ENCODE measurements at places on chromosomes 16 and 17.

DNA sequence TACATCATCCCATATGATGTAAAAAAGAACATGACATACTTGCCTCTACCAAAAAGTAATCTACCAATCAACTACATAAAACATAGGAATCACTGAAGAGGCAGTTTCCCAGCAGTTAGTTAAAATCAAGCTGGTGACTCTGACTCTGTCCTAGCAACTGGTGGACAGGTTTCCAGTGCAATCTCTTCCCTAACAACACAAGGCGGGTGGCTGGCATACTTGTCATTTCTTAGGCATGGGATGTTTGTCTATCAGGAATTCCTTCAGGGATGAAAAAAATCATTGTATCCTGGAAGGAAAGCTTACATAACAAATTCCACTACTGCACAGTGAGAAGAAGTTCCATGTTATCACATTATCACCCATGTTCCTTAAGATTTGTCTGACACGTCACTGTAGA is 50.9 kb downstream of the HELZ start:
- DNase-seq, result peak; percentile 85

DNA sequence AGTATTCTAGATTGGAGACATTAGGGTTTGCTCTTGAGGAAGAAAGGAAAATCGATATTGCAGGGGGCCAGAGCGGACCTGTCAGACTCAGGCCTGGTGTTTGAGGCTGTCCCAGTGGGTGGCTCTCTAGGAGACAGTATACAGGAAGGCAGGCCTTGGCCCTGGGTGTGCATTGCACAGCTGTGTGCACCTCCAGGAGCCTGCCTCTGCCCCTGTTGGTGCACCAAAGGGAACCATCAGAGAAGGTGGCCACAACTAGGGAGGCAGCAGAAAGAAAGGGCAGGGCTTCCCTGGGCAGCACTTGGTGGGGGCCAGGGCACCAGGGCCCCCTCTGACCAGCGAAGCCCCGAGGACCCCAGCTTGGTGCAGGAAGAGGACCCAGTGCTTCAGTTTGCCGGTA is 188.0 kb downstream of the NTN1 start:
- DNase-seq, result no peak

GRCh38 chr17:72424505-72425117 is 303.8 kb downstream of the SOX9 start:
- no peak for DNase-seq

GRCh38 chr17:65633146-65633881 is 71.9 kb upstream of the AXIN2 start:
- DNase-seq, result no peak

GRCh38 chr17:31446195-31446967 is 54.9 kb downstream of the RAB11FIP4 start:
- DNase-seq, result no peak

GRCh38 chr17:44642834-44643233 is 13.4 kb upstream of the MEIOC start:
- DNase-seq, result no peak

GRCh38 chr16:73217654-73218053 is 169.7 kb upstream of the ZFHX3 start:
- DNase-seq, result no peak

- DNase-seq, result no peak
Measured at GRCh38 chr16:56277075-56277474, 85.8 kb downstream of the GNAO1 start.

- no peak for DNase-seq
Measured at GRCh38 chr17:45276031-45276430, 14.1 kb upstream of the SPATA32 start.

DNA sequence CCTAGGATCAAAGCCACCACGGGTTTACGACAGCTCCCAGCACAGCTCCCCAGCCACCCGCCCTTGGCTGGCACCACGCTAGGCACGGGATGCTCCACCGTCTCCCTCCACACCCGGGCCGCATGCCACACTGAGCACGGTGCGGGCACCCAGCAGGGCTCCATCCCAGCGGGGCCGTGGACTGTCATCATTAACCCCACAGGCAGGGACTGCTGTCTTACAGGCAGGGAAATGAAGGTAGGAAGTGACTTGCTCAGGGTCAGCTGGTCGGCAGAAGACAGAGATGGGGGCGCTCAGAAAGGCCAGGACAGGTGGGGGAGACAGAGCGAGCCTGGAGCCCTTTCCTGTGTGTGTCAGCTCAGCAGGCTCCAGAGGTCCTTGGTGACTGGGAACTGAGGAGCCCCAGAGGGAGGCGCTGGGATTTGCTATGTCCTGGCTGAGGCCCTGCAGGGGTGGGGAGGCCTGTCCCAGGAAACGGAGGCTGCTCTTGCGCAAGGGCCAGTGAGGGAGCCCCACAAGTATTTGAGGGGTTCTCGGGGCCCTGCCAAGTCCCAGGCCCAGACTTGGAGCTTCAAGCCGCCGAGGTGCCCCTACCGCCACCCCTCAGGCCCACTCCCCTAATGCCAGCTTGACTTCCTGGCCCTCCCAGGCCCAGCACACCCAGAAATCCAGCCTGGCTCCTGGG is 3.2 kb downstream of the UBALD1 start:
- DNase-seq, result no peak

DNA sequence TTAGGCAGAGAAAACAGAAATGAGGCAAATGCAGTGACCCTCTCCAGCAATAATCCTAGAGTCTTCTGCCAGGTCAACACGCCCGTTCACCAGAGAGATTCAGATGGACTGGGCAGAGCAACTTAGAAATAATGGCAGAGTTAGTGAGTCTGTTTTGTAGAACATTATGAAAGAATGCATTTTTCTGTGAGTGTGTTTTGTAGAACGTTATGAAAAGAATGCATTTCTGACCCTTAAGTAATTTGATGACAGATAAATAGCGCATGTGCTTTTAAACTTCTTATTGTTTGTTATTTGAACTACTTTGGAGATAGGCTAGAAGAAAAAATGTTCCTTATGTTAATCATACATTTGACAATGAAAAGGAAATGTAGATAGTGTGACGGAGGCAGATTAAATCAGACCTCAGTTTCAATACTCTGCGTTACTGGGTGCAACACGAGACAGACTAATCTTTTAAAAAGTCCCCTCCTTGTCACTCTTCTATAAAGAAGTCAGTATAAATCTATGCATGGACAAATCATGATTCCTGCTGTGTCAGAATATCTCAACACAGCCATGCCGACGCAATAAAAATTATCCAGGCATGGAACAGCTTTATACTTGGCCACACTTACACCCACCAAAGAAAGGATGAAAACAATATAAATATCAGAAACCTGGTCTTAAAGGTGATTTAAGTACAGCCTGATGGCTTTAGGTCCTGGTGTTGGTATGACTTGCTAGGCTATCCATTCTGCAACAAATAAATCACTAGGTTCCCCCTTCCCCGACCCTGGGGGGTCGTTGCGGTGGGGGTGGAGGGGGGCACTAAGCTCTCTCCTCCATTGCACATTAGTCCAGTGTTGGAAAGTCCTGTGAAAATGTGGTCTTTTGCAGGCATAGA is 47.8 kb downstream of the MARCHF10 start:
- DNase-seq, result no peak

DNA sequence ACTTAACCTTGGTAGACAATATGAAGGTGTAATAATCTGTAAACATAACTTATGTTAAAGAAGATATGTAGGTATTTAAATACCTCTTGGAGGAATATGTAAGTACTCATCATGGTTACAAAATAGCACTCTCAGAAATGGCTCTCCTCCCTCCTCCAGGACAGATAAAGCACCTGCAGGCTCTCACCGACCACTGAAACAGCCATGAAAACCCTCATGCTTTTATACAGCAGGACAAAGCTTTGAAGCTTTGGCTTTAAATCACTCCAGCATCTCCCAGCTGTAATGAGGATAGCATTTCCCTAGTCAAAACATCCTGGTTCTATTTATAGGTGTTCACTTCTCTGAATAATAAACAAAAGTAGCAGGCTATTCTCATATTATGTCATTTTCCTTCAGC is 69.1 kb upstream of the PMFBP1 start:
- DNase-seq, result no peak

GRCh38 chr17:81519284-81520020 is 6.9 kb upstream of the ACTG1 start:
- DNase-seq, result peak; percentile 25

- DNase-seq, result no peak
Measured at GRCh38 chr17:41751288-41751687, 16.8 kb upstream of the HAP1 start.

- DNase-seq, result no peak
Measured at GRCh38 chr17:43405861-43406260, 7.1 kb downstream of the ARL4D start.

DNA sequence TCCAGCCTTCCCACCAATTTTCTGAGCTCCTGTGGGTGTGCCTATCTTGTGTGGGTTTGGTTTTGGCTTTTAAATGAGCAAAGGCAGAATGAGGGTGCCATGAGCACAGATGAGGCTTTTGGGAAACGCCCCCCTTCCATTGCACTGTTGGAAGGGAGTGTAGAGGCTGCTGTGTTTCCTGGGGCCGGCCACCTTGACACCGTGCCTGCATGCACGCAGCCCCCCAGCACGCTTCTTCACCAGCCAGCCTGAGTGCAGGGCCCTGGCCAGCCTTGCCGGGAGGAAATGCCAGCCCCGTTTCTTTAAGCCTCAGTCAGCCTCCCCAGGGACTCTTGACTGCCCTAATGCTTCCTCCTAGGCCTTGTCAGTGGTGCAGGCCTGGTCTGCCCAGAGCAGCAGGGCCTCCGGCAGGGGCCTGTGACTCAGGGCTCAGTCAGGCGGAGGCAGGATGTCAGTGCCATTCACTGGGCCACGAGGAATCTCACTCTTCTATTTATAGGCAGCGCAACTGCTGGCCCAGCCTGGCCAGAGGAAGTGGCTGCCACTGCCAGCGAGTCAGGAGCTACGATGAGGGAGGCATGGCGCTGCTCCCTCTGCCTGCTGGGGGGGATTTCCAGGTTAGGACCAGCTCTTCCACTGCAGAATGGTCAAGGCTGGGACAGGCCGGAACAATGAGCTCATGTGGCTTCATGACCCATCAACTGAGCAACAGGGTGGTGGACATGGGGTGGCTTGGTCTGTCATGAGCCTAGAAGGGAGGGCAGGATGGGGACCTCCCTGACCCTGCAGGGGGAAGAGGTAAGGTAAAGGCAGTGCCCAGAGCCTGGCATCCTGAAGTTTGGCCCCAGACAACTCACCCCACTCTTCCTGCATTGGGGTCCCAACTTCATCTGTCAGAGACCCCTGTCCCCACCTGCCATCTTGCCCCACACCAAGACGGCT is 205.2 kb downstream of the RAB11FIP4 start:
- DNase-seq, result peak; percentile 98

DNA sequence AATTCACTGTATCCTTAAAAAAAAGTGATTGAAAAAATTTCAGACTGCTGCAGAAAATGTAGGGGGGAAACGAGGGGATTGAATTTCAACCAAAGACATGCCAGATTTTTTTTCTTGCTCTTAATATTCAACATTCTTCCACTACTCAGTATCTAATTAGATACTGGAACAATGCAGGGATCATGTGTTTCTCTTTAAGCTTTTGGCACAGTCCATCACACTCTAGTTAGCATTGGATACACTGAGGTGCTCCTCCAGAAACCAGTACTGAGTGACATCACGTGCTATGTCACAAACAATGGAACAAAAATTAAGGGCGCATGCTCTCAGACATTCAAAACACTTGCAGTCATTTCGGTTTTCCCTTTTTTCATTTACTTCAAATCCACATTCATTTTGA is 298.6 kb upstream of the PSMD7 start:
- no peak for DNase-seq

DNA sequence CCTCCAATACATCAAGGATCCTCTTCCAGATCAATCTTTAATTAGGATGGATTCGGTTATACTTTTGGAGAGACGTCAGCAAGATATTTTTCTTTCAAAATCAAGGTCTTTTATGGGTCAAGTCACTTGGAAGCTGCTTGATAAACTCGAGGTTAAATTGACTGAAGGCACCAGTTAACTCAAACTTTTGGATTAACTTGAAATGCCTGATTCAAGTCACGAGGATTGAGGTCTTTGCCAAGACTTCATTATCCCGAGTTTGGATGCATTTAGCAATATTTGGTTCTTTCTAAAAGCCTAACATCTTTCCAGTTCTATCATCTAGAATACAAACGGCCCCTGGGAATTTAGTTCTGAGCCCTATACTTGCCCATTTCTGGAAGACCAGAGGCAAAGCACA is 82.9 kb downstream of the MYH11 start:
- DNase-seq, result no peak

GRCh38 chr17:17137731-17138585 is 68.2 kb downstream of the PLD6 start:
- DNase-seq, result no peak

GRCh38 chr17:56977673-56978395 is at the start of gene SCPEP1:
SCPEP1 (plus strand) TSS chr17:56978131; CDS start chr17:56978160, 29 bp downstream.
- DNase-seq, result peak; percentile 60

Measured in kidney glomerular epithelial cell (primary cell).